ENCODE measurements at places on chromosomes 7 and 10.

DNA sequence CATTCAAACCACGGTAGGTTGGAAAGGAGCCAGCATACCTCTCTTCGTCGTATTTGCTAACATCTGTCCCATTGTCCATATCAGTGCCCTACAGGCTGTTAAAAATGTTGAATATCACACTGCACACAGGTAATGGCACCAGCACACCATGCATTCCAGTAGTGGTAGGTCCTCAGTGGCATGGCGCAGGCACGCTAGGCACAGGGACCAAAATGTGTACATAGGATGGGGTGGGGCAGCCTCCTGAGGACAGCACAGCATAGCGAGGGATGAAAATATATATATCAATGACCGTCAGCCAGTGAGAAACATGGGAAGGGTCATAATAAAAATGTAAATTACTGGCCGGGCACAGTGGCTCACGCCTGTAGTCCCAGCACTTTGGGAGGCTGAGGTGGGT is 99.9 kb upstream of the CTBP2 start:
- DNase-seq, result no peak

GRCh38 chr7:111089822-111090426 is 1.0 kb upstream of the LRRN3 start:
- DNase-seq, result no peak

DNA sequence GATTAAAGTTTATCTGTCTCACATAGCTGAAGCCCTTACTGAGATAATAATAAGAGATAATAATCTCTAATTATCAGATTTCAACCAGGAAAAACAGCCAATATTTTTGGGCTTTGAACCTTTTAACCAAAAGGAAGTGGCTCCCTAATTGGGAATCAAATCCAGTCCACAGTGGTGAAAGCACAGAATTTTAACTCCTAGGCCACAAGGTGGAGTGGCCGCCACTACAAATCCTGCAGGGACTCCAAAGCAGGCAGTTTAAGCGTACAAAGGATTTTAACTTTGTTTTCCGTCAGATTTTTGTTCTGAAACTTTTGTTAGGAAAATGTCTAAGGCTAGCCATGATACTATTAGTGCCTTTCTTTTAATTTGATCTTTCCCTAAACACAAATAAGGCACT is 99.6 kb upstream of the CCNY start:
- no peak for DNase-seq

GRCh38 chr7:48427671-48428070 is 256.4 kb downstream of the ABCA13 start:
- DNase-seq, result no peak

DNA sequence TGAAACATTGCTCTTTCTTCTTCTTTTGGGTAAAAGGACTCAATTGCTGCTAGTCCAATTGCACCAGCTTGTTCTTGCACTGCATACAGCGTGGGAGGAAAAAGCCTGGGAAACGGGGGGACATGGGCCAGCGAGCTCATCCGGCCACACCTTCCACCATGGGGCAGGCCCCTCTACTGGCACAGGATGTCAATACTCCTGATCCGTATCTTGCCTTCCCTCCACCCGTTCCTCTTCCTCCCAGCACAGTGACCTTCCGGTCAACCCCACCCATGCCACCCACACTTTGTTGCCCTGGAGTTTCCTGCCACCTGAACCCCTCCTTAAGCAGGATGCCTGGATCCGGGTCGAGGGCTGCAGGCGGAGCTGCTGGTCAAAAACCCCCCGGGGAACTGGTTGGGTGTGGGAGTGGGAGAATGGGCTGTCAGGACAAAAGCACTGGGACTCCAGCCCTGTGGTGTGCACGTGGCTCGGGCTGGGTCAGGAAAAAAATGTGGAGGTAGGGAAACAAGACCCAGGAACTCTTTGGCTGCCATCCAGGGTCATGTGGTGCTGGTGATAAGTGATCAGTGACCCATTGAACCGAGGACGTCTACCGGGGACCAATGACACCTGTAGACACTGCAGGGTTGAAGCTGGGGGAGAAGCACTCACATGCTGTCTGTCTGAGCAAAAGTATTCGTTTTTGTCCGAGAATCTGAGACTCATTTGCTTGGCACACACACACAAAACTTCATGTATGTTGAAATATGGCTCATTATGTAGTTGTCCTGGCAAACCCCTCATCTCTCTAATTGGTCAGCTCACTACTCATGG is 8.1 kb downstream of the IL2RA start:
- no peak for DNase-seq

GRCh38 chr10:121694966-121695643 is 96.9 kb upstream of the FGFR2 start:
- DNase-seq, result no peak

- DNase-seq, result no peak
Measured at GRCh38 chr10:72913287-72913686, 19.7 kb downstream of the OIT3 start.

Measured in amniotic stem cell (primary cell).